Cortex of kidney (tissue), 1 donor: ENCODE measurements at places on chromosomes 4 and X.

- DNase-seq = no peak
Measured at GRCh38 chr4:23881052-23881501, 8.8 kb downstream of the PPARGC1A start.

DNA sequence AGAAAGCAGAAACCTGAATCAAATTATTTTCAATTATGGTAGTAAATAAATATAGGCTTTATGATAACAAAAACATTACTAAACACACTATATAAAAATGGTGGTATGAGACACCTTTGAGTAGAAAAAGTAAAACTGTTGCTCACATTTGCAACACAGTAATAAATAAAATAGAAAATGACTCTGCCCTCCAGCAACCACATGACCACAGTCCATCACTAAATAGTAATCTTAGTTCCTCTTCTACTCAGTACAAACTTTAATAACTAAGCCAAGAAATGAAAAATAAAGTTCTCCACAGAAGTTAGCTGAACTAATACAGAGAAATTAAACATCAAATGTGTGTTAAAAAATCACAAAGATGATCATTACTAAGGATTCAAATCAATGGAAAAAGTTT lies 108.5 kb downstream of the ADGRA3 start:
- no peak for DNase-seq

DNA sequence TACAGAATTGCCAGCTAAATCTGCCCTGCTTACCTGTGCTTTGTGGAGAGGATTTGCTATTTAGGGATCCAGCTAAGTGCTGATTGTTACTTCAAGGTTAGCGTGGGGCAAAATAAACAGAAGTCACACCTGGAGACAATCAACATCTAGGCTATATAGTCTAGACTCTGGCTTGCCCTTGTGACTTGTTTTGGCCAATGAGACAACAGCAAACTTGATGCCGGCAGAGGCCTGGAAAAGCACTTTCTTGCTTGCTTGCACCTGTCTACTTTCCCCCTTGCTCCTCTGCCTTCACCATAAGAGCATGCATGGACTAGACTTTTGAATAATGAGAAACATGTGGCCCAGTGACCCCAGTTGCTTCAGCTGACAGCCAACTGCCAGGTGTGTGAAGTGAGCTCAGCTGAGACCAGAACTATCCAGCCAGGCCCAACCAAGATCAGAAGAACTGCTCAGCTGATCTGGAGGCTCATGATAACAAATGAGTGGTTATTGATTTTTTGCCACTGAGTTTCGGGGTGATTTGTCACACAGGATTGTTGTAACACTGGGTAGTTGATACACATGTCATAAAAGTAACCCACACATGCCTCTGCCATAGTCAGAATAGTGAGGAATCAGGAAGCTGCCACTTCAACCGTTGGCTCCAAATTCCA lies 164.4 kb downstream of the RBMX2 start:
- DNase-seq = no peak

GRCh38 chrX:23616361-23616760 lies 50.9 kb upstream of the PRDX4 start:
- no peak for DNase-seq

- no peak for DNase-seq
Measured at GRCh38 chr4:95283320-95283719, 265.5 kb downstream of the UNC5C start.

DNA sequence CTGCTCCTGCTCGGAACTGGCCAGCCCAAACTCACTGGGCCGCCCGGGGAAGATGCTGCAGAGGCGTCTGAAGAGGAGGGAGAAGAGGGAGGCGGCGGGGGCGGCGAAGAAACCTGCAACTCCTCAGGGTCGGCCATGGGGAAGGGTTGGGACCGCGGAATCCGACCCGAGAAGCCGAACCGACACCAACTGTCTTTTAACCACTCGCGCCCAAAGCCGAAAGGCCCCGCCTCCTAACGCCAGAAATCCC lies at the start of gene C4orf46:
Gene C4orf46 (minus strand): TSS at position 223 of the 250 bp plus-strand sequence. CDS start 86 bp downstream, at position 137.
- DNase-seq = no peak

- DNase-seq = no peak
Measured at GRCh38 chr4:158810487-158811215, 41.8 kb downstream of the FNIP2 start.

DNA sequence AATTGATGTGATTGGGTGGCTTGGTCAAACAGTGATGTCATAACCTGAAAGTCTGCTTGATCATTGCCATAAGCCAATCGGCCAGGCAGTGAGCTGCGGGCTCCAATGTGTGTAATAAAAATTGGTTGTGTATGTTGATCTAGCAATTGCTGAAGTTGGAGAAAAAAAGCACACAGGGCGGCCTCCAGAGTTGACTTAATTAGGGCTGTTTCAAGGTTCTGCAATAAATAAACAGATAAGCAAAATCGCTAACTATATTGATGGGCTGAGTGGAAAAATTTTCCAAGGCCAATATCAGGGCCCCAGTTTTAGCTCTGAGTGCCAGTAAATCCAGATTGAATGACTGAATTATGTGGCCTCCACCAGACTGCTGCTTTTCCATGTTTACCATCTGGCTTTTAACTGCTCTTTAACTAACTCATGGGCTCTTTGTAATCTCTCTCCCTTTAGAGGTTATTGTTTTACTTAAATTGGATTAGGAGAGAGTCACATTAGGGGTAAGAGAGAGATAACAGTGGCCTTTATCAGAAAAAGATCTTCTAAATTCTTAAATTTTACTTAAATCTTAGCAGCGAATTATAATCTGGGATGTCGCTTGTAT lies 160.6 kb upstream of the WDFY3 start:
- no peak for DNase-seq

DNA sequence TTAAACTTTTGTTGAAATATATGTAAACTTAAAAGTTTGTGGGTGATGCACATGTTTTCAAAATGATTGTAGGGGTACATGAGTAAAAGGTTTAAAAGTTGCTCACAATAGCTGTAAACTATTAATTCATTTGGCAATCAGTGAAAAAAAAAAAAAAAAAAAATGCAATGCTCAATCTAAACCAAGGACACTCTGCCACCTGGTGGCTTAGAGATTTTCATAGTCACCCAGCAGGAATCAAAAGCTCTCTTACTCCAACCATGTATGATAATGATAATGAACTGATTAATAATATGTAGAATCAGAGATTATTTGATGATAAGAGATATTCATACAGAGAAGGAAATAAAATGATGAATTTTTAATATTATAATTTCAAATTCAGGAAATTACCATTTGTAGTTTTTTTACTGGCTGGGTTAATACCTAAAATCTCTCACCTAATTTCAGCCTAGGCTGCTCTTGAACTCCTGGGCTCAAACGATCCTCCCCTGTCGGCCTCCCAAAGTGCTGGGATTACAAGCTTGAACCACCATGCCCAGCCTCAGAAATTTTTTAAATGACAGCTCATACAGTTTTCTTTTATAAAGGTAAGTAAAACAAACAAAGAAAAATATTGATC lies 46.9 kb upstream of the SLC25A4 start:
- DNase-seq = no peak

DNA sequence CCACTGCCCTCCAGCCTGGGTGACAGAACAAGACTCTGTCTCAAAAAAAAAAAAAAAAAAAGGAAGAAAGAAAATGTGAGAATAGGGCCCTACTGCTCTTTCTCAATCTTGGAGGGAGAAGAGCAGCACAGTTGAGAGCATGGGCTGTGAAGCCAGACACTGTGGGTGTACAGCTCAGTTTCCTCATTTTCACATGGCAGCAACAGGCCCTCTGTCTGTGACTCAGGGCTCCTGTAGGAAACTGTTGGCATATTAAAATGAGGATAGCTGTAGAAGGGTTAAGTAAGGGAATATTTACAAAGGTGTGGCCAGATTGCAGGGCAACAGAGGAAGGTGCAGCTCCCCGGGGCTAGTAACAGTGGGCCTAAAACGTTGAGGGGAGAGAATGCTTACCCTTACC lies 3.4 kb downstream of the AKAP14 start:
- no peak for DNase-seq

- DNase-seq = no peak
Measured at GRCh38 chr4:31328932-31329331, 608.8 kb downstream of the PCDH7 start.

DNA sequence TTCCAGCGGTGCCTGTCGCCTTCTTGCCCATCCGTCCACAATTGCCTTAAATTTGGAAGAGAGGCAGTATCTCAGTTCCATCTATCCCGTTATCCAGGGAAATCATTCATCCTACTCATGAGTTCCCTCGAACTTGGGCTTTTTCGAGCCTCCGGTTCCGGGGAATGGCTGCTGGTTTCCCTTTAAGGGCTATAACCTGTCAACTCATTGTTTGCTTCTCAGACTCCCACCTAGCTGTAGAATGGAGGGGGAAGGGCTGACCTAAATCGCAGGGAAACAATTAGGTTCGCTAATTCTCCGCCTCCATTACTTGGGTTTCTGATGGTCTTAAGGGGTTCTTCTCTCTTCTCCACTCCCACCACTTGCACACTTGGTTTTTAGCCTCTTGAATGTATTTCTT lies 1.2 kb downstream of the UCHL1 start:
- no peak for DNase-seq

GRCh38 chr4:21366312-21366711 lies 582.3 kb downstream of the KCNIP4 start:
- DNase-seq = no peak

DNA sequence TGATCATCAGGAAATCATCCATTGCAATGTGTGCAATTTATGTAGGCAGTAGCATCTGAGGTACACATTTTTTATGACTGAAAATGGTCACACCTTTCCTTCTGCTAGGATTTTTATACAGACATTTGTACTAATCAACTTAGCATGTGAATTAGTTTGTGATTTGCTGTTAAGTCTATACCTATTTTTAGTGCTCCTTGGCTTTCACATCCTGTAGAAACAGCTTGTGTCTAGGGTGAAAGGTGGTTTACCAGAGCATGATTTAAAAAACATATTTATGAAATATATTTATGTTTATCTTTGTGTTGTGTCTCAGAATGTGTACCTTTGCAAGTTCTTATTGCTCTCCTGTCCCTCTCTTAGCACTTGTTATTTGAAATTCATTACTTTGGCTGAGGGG lies 916.0 kb downstream of the TECRL start:
- DNase-seq = no peak

GRCh38 chr4:116531870-116532269 lies 553.5 kb downstream of the TRAM1L1 start:
- no peak for DNase-seq

DNA sequence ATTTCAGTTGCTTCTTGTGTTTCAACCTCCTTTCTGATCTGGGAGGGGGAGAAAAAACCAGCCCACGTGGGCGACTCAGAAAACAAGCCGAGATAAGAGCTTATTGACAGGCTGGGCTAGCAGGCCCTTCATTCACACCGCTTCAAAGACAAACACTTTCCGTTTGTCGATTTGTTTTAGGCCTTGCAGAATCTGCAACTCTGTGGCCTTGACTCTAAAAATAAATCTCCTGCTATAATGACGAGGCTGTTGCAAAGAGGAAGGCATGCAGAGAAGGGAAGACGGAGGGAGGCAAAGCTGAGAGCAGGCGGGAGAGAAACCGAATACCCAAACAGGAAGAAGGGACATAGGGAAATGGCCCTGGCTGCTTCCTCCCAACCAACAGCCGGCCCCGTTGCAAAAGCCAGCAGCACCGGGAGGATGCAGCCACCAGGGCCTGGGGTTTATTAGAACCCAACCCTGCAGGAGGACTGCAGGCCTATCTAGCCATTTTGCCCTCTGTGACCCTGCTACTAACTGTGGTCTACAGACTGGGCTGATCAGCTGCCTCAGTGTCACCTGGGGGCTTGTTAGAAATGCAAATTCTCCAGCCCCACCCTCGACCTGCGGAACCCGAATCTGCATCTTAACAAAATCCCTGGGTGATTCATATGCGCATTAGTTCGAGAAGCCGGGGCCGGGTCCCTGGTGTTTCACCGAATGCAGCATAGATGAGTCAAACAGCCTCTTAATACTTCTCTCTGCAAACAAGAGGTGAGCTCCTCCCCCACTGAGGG lies 325.5 kb downstream of the BCOR start:
- no peak for DNase-seq

DNA sequence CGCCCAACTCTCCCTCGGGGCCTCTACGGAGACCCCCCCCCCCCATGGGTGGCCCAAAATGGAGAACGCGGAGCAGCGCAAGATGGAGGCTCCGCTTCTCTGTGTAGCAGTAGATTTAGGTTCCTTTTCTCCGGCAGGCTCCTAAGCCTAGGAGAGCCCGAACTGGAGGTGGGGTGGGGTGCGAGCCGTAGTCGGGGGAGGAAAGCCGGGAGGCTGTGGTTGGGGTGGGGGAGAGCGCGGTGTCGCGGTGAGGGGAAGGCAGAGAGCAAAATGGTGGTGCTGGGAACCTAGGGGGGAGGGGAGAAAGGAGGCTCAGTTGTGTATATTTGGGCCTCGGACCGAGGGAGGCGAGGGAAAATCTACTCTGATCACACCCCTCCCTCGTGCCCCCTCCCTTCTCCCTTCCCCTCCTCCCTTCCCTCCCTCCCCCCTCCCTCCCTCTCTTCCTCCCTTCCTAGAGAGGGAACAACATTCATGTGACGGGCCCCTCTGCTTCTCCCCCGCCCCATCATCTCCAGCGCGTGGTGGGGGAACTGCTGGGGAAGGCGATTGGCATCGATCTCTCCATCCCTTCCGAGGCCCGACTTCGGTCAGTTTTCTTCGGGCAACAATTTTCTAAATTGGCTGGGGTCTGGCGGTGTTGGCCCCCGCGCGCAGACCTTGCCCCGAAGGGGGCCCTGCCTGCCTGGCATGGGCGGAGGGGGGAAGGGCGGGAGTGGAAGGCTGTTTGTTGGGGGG lies at the start of gene STAG2:
Gene STAG2 (plus strand): TSS at position 439 of the 738 bp plus-strand sequence. CDS start 60,922 bp downstream, outside the sequence.
- peak; percentile 2 for DNase-seq
